ENCODE measurements at places on chromosomes 4 and X. TPM values are rescaled to one million over a fixed set of nuclear protein-coding genes. Genes with fewer than 3 reads are reported as not detected.

- no peaks in the 10 kb centered on the region for H3K36me3 ChIP-seq
- H3K27ac ChIP-seq: no peak overlapping the region
- H3K4me3 ChIP-seq: no peak overlapping the region
- H3K4me1 ChIP-seq: no peaks in the 10 kb centered on the region
- no peaks in the 10 kb centered on the region for H3K27me3 ChIP-seq
Observed at GRCh38 chrX:49910344-49910743, 12.1 kb upstream of the CLCN5 start.

DNA sequence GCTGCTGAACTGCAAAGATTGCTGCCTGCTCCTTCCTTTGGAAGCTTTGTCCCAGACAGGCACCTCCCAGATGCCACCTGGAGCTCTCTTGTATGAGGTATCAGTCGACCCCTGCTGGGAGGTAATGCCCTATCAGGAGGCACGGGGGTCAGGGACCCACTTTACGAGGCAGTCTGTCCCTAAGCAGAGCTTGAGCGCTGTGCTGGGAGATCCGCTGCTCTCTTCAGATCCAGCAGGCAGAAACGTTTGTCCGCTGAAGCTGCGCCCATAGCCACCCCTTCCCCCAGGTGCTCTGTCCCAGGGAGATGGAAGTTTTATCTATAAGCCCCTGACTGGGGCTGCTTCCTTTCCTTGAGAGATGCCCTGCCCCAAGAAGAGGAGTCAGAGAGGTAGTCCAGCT, 197.5 kb downstream of the NAF1 start:
- no peaks in the 10 kb centered on the region for H3K27me3 ChIP-seq
- no peaks in the 10 kb centered on the region for H3K4me1 ChIP-seq
- no peak overlapping the region for H3K27ac ChIP-seq
- DNase-seq: no peak
- H3K36me3 ChIP-seq: no peaks in the 10 kb centered on the region

DNA sequence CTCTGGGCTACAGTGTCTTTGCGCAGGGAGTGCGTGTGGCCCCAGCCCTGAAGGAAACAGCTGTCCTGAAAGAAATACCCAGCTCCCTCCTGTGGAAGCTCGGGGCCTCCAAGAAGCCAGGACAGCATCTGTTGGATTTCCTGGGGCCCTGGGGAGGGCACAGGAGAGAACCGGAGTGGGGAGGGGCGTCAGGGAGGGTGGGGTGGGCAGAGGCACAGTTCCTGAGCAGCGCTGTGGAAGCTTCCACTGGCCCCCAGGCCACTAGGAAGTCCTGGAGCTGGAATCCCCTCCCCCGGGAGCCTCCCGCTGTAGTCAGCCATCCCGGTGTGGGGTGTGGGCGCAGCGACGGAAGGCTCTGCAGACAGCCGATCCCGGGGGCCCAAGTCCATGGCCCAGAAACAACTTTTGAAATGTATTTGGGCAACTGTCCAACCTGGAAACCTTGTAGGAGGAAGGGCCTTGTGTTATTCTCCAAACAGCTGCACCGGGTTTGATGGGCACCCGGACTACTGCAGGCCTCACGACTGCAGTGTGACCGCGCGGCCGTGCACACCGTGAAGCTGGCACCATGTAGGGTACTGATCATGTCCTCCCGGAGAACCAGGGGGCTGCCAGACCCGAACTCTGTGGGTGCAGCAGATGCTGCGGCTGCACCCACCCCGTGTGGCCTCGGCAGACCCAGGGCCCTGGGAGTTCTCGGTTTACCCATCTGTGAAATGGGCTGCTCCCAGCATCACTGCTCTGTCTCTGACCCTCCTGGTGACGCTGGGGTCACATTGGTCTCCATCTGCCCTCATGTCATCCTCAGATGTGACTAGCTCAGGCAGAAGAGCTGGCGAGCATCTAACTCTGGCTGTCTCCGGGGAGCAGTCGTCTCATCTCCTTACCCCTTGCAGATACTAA, 68.5 kb upstream of the HMX1 start:
- no peaks in the 10 kb centered on the region for H3K4me1 ChIP-seq
- H3K36me3 ChIP-seq: no peaks in the 10 kb centered on the region
- H3K4me3 ChIP-seq: no peak overlapping the region
- DNase-seq: no peak
- no peak overlapping the region for H3K27ac ChIP-seq

GRCh38 chrX:71870208-71871098, 40.2 kb upstream of the NHSL2 start:
- no peaks in the 10 kb centered on the region for H3K4me1 ChIP-seq
- no peak overlapping the region for H3K4me3 ChIP-seq
- H3K27me3 ChIP-seq: no peaks in the 10 kb centered on the region
- DNase-seq: no peak
- no peak overlapping the region for H3K27ac ChIP-seq
- H3K36me3 ChIP-seq: no peaks in the 10 kb centered on the region

DNA sequence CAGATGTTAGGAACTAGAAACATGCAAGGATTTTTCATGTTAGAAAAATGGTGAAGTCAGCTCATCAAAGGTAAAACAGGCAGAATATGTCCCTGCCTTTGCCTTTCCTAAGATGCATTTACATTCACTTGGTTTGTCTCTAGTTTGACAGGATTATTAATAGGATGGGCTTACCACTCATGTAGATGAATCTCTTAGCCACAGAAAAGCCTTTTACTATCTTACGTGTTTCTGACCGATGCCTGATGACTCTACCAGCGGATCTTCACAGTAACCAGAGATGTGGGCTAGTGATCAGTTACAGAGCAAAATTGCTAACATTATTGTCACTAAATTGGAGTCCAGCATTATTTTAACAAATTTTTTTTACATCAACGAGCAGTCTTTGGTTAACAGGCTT, 187.6 kb downstream of the MAML3 start:
- no peak for DNase-seq
- no peak overlapping the region for H3K4me3 ChIP-seq
- H3K4me1 ChIP-seq: peaks cover 28% of the 10 kb centered on the region
- H3K36me3 ChIP-seq: no peaks in the 10 kb centered on the region
- no peaks in the 10 kb centered on the region for H3K27me3 ChIP-seq

DNA sequence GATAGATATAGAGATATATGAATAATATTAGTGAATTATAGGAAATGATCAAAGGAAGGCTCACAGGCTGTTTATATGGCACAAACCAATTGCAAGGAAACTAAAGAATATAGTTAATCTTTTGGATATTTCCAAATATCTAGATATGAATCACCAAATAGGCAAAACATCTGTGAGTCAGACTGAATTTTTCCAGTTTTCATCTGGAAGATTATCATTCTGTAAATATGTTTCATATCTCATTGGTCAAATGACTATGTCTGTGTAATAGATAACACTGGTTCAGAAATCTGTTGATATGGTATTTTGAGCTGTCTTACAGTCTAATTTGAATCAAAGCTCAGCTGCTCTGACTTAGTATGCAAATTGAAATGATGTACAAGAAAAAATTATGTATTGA, 303.6 kb downstream of the FAM133A start:
- H3K4me3 ChIP-seq: no peak overlapping the region
- no peaks in the 10 kb centered on the region for H3K27me3 ChIP-seq
- H3K36me3 ChIP-seq: no peaks in the 10 kb centered on the region
- no peak overlapping the region for H3K27ac ChIP-seq
- no peaks in the 10 kb centered on the region for H3K4me1 ChIP-seq
- DNase-seq: no peak

DNA sequence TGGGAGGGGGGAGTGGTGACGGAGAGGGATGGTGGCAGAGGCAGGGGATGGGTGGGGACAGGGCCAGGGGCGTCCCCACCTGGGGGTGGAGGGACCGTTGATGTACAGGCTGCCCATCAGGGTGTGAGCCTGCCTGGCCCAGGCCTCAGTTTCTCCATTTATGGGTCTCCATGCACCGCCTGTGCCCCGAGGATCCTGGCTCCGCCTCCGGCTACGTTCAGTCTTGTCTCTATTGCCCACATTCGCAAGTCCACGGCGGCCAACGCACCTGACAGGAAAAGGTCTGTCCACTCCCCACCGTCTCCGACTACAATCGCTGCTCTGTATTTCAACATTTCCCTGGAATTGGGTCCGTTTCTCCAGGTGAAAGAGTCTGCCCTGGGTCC, 96.3 kb upstream of the NKX1-1 start:
- H3K27ac ChIP-seq: no peak overlapping the region
- no peaks in the 10 kb centered on the region for H3K27me3 ChIP-seq
- H3K4me1 ChIP-seq: no peaks in the 10 kb centered on the region
- no peak for DNase-seq
- no peaks in the 10 kb centered on the region for H3K36me3 ChIP-seq

DNA sequence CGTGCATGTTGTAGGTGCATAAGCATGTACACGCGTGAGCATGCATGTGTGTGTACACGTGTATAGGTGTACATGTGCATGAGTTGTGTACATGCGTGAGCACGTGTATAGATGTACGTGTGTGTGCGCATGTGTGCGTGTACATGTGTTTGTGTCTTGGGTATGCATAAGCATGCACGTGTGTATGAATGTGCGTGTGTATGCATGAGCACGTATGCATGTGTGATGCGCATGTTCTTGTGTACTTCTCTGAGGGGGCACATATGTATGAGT, 9.0 kb downstream of the NAT8L start:
- DNase-seq: no peak
- H3K4me1 ChIP-seq: no peaks in the 10 kb centered on the region
- no peaks in the 10 kb centered on the region for H3K27me3 ChIP-seq
- H3K36me3 ChIP-seq: no peaks in the 10 kb centered on the region

- no peaks in the 10 kb centered on the region for H3K27me3 ChIP-seq
- DNase-seq: no peak
- no peaks in the 10 kb centered on the region for H3K36me3 ChIP-seq
- H3K27ac ChIP-seq: no peak overlapping the region
- no peaks in the 10 kb centered on the region for H3K4me1 ChIP-seq
- no peak overlapping the region for H3K4me3 ChIP-seq
Observed at GRCh38 chrX:34768290-34768689, 111.2 kb upstream of the TMEM47 start.

DNA sequence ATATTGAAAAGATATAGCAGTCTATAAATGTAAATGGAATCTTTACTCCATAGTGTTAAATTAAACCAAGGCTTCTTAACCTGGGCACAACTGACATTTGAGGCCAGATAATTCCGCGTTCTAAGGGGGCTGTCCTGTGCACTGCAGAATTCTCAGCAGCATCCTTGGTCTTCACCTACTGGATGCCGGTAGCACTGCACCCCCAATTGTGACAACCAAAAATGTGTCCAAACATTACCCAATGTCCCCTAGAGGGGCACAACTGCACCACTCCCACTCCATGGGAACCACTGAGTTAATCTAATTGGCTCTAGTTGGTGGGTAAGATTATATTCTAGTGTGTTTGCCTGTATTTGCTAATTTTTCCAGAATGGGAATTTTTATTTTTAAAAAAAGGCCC, 16.6 kb downstream of the AP1S2 start:
- H3K4me1 ChIP-seq: no peaks in the 10 kb centered on the region
- no peaks in the 10 kb centered on the region for H3K27me3 ChIP-seq
- H3K36me3 ChIP-seq: peaks cover 77% of the 10 kb centered on the region
- no peak overlapping the region for H3K27ac ChIP-seq

DNA sequence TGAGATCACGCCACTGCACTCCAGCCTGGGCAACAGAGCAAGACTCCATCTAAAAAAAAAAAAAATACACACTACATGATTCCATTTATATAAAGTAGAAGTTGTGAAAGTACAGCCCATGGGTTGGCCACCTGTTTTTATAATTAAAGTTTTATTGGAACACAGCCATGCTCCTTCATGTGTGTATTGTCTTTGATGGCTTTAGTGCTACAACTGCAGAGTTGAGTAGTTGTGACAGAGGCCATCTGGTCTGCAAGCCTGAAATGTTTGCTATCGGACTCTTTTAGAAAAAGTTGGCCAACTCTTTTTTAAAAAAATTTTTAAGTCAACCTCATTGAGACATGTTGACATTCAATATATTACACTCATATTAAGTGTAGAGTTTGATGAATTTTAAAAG, 41.2 kb upstream of the DUSP21 start:
- DNase-seq: no peak
- no peak overlapping the region for H3K4me3 ChIP-seq
- no peaks in the 10 kb centered on the region for H3K27me3 ChIP-seq

GRCh38 chr4:183205193-183205592, 106.1 kb downstream of the WWC2 start:
- no peaks in the 10 kb centered on the region for H3K27me3 ChIP-seq
- no peaks in the 10 kb centered on the region for H3K36me3 ChIP-seq
- no peak for DNase-seq
- H3K4me3 ChIP-seq: no peak overlapping the region

- H3K4me1 ChIP-seq: peaks cover 36% of the 10 kb centered on the region
- DNase-seq: peak; percentile 65
- H3K36me3 ChIP-seq: no peaks in the 10 kb centered on the region
- no peaks in the 10 kb centered on the region for H3K27me3 ChIP-seq
- H3K27ac ChIP-seq: peak overlapping the region; percentile 37
Observed at GRCh38 chrX:20252381-20253231, 14.1 kb downstream of the RPS6KA3 start.

DNA sequence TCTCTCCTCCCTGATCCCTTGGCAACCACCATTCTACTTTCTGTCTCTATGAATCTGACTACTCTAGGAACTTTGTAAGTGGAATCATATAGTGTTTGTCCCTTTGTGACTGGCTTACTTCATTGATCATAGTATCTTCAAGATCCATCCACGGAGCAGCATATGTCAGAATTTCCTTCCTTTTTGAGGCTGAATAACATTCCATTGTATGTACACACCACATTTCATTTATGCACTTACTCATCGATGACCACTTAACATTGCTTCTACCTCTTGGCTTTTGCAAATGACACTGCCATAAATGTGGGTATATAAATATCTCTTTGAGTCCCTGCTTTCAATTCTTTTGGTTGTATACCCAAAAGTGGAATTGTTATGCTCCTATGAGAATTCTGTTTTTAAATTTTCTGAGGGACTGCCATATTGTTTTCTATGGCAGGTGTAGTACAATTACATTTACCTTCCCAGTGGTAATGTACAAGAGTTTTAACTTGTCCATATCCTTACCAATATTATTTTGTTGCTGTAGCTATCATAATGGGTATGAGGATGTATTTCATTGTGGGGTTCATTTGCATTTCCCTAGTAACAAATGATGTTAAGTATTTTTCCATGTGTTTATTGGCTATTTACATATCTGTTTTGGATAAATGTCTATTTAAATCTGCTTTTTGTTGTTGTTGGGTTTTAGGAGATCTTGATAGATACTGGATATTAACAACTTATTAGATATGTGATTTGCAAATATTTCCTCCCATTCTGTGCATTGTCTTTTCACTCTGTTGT, 466.1 kb downstream of the C4orf33 start:
- H3K27ac ChIP-seq: no peak overlapping the region
- no peak overlapping the region for H3K4me3 ChIP-seq

GIMD1 gene
- polyA plus RNA-seq: not detected

ADH1C gene
- not detected for polyA plus RNA-seq

IL2RG gene
- polyA plus RNA-seq: 94.5 TPM

NSUN7 gene
- 0.57 TPM for polyA plus RNA-seq

SPOCK3 gene
- 0.31 TPM for polyA plus RNA-seq

UNC5C gene
- polyA plus RNA-seq: 0.03 TPM

YY2 gene
- 0.17 TPM for polyA plus RNA-seq

FAAH2 gene
- polyA plus RNA-seq: not detected

PFKFB1 gene
- not detected for polyA plus RNA-seq

SETD7 gene
- polyA plus RNA-seq: 15.4 TPM

TCEAL6 gene
- polyA plus RNA-seq: not detected

Data from CD14-positive monocyte (primary cell).